ENCODE measurements at places on chromosomes 3 and 15. TPM values are rescaled to one million over a fixed set of nuclear protein-coding genes. Genes with fewer than 3 reads are reported as not detected.

The DNASE1L3 gene
- 2.1 TPM for polyA plus RNA-seq

The CCR1 gene
- 0.03 TPM for polyA plus RNA-seq

The PLSCR2 gene
- not detected for polyA plus RNA-seq

The SLITRK3 gene
- not detected for polyA plus RNA-seq

The FETUB gene
- 0.25 TPM for polyA plus RNA-seq

The TGM4 gene
- polyA plus RNA-seq, result 1.3 TPM

The SI gene
- polyA plus RNA-seq, result not detected

The LRRC31 gene
- not detected for polyA plus RNA-seq

The C3orf85 gene
- not detected for polyA plus RNA-seq

The EEFSEC gene
- polyA plus RNA-seq, result 8.7 TPM

The TTLL3 gene
- polyA plus RNA-seq, result 19.1 TPM

The TMIE gene
- not detected for polyA plus RNA-seq

The TFG gene
- polyA plus RNA-seq, result 247 TPM

The LINGO1 gene
- 0.06 TPM for polyA plus RNA-seq

The IRAK2 gene
- 6.2 TPM for polyA plus RNA-seq
